ENCODE measurements at places on chromosomes 1 and 21. TPM values are rescaled to one million over a fixed set of nuclear protein-coding genes. Genes with fewer than 3 reads are reported as not detected.

DNA sequence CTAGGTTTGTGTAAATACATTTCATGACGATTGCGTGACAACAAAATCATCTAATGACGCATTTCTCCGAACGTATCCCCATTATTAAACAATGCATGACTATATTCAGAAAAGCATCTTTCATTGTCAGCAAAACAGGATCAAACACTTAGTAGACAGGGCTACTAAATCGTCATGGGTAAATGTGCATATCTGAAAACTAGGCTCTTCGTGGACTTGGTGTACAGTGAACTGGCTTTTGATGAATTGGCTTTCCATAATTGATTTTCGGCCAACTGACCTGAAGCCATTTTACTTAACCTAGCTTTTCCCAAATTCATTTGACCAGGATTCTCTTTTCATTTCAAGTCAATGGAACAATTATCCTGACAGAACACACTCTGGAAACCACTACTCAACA lies 665.0 kb downstream of the SMYD3 start:
- no peak overlapping the region for H3K27ac ChIP-seq
- H3K4me1 ChIP-seq, result peaks cover 11% of the 10 kb centered on the region
- no peak overlapping the region for H3K4me3 ChIP-seq
- no peak for DNase-seq
- H3K36me3 ChIP-seq, result no peaks in the 10 kb centered on the region

GRCh38 chr1:43552813-43553212 lies 22.1 kb downstream of the PTPRF start:
- no peak overlapping the region for H3K27ac ChIP-seq
- no peaks in the 10 kb centered on the region for H3K27me3 ChIP-seq
- H3K4me1 ChIP-seq, result no peaks in the 10 kb centered on the region

DNA sequence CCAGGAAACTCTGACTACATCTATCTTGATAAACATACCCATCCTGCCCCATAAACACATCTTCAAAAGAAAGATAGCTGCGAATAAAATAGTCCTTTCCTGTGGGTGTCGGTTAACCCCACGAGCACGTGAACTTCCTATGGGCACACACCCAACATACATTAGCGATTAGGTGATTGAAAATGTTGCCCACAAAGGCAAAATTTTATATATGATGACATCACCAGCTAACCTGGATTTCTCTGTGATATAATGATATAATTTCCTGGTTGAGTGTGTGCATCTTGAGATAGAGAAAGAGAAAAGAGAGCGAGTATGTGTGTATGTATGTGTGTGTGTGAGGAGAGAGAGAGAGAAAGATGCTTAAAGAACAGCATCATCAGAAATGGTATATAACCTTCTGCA lies 296.1 kb downstream of the PTPRC start:
- H3K36me3 ChIP-seq, result no peaks in the 10 kb centered on the region
- H3K4me3 ChIP-seq, result peak overlapping the region; percentile 73
- no peaks in the 10 kb centered on the region for H3K27me3 ChIP-seq
- peaks cover 83% of the 10 kb centered on the region for H3K4me1 ChIP-seq

The COL8A2 gene
- total RNA-seq, result 0.04 TPM

The KRTAP11-1 gene
- not detected for total RNA-seq

The SYPL2 gene
- not detected for total RNA-seq
